ENCODE measurements at places on chromosomes 12 and 14. TPM values are rescaled to one million over a fixed set of nuclear protein-coding genes. Genes with fewer than 3 reads are reported as not detected.

GYS2 gene
- total RNA-seq = not detected

MMP19 gene
- total RNA-seq = 0.58 TPM

DACT1 gene
- total RNA-seq = 0.30 TPM

TNS2 gene
- total RNA-seq = 32.5 TPM

MYL2 gene
- total RNA-seq = not detected

FSCB gene
- total RNA-seq = not detected

C12orf76 gene
- 5.5 TPM for total RNA-seq

SGPP1 gene
- total RNA-seq = 21.8 TPM

SLC6A13 gene
- 0.20 TPM for total RNA-seq

- no peak for DNase-seq
These were observed 22.9 kb downstream of the DYRK2 start for GRCh38 chr12:67671419-67671818.

- DNase-seq = no peak
These were observed 172.3 kb upstream of the GRIP1 start for GRCh38 chr12:66851134-66851533.

- no peak for DNase-seq
These were observed 783.0 kb downstream of the TMEM121 start for GRCh38 chr14:106309423-106309822.

DNA sequence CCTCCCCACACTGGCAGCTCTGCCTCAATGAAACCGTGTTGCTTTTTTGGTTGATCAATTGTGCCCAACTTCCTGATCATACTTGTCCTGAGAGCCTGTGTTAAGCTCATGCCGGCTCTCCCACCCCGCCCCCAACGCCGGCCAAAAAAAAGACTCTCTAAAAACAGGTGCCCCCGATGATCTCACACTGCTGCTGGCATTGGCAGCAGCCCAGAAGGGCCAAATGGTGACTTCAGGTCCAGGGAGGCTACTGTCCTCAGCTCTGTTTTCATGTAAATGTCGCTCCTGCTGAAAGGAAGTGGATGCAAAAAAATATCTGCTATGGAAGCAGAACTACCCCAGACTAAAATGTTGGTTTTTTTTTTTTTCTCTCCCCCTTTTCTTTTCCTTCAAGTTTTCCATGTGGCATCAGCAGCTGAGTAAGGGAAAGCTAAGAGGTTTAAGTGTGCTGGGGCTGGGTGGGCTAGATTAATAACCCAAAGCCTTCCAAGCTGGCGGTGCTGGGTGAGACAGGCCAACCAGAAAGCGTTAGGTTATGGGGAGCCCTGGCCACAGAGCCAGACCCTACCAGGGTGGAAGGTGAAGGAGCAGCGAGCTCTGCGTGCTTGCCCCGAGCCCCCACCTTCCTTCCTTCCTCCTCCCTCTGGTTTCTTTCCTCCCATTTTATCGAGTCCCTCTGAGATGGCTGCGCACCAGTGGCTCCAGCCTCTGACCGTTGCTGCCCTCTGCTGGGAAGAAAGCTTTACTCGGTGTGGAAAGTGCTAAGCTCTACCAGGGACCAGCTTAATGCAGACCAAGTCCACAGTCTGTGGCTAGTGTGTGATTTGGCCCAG lies 396.1 kb downstream of the NRXN3 start:
- peak; percentile 60 for DNase-seq

DNA sequence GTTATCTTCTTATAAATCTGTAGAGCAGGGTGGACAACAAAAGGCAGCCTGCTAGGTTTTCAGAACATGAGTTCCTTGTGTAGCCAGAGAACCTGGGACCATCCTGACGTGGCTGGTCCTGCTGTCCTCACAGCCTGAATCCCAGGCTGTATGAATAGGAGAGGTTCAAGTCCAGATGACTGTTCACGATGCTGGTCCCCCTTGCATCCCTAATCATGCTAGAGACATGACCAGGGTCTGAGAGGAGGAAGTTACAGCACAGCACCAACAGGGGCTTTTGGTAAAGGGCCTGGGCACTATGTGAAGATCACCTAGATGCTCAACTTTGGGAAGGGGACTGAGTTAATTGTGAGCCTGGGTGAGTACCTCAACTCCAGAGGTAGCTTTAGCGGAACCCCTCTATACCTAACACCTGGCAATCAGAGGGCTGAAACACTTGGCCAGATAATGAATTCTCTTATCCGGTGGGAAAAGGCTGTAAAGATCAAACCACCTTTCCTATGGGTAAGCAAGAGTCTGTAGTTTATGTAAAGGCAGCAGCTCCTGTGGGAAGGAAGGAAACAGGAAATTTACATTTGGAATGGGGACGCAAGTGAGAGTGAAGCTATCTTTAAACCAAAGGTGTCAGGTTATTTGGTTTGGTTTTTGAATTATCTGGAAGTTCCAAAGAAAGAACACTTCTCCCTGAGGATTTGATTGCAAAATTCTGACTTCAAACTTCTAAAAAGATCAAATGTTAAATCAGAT lies 112.8 kb downstream of the DAD1 start:
- DNase-seq = no peak

DNA sequence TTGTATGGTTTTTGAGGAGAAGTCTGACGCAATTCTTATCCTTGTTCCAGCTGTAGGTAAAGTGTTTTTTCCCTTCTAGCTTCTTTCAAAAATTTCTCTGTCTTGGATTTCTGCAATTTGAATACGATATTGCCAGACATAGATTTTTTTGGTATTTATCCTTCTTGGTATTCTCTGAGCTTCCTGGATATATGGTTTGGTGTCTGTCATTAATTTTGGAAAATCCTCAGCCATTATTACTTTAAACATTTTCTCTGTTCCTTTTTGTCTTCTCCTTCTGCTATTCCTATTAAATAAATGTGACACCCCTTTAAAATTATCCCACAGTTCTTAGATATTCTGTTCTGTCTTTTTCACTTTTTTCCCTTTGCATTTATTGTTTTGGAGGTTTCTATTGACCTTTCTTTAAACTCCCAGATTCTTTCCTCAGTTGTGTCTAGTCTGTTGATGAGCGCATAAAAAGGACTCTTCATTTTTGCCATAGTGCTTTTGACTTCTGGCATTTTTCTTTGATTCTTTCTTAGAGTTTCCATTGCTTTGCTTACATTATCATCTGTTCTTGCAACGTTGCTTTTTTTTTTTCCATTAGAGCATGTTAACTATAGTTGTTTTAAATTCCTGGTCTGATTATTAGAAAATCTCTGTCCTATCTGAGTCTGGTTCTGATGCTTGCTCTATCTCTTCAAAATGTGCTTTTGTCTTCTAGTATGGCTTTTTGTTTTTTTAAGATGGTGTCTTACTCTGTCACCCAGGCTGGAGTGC lies 129.1 kb downstream of the MSRB3 start:
- no peak for DNase-seq

GRCh38 chr14:92035890-92036289 lies 4.0 kb downstream of the TRIP11 start:
- DNase-seq = no peak

DNA sequence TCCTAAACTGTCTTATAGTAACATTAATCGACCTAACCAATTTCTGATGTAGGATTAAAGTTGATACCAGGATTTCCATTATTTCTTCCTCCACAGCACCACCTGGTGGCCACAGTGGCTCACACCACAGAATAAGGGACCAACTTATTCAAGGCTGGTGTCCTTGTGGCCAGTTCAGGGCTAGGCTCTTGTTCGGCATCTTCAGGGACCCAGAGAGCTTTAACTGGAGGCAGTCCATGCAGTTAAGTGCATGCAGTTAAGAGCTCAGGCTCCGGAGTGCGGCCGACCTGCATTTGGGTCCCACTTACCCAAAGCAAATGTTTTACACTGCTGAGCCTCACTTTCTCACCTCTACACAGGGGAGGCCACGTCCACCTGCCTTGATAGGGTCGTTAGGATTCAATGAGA lies 42.0 kb upstream of the GPR68 start:
- peak; percentile 73 for DNase-seq

DNA sequence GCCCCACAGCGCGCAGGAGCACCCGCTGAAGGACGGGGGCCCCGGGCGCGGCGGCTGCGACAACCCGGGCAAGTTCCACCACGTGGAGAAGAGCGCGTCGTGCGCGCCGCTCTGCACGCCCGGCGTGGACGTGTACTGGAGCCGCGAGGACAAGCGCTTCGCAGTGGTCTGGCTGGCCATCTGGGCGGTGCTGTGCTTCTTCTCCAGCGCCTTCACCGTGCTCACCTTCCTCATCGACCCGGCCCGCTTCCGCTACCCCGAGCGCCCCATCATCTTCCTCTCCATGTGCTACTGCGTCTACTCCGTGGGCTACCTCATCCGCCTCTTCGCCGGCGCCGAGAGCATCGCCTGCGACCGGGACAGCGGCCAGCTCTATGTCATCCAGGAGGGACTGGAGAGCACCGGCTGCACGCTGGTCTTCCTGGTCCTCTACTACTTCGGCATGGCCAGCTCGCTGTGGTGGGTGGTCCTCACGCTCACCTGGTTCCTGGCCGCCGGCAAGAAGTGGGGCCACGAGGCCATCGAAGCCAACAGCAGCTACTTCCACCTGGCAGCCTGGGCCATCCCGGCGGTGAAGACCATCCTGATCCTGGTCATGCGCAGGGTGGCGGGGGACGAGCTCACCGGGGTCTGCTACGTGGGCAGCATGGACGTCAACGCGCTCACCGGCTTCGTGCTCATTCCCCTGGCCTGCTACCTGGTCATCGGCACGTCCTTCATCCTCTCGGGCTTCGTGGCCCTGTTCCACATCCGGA lies 1.4 kb downstream of the FZD10 start:
- DNase-seq = no peak

DNA sequence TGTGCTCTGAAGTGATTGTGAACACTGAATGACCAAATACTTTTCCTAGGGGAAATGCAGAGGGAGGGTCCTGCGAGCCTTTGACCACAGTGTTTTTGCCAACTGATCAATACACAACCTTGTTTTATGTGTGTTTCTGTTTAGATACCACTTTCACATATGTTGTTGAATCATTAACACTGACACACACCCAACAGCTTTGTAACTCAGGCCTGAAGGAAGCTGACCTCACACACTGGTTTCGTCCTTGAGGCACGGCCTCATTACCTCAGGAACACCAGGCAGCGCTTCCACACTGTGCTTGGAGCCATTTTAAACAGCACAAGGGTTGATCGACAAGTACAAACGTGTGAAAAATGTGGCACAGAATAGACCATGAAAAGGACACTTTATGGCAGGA lies 60.0 kb downstream of the PPFIBP1 start:
- DNase-seq = no peak

DNA sequence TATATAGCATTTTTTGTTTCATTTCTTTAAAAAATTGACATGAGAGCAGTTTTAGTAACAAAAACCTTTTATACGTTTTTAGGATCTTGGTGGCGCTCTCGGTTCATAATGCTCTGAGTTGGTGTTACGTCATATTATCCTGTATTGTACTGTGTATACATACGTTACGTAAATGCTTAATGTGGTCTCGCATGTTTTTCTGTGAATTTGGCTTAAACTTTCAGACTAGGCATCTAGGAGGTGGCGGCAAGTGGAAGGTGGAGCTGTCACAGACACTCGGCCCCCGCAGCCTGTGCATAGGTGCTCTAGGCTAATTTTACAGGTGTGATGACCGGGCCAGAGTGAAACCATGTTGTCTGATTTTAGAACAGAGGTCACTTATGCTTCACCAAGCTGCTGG lies 60.0 kb downstream of the PPP2R5C start:
- no peak for DNase-seq

GRCh38 chr12:127723251-127723650 lies 543.7 kb upstream of the TMEM132C start:
- DNase-seq = no peak

DNA sequence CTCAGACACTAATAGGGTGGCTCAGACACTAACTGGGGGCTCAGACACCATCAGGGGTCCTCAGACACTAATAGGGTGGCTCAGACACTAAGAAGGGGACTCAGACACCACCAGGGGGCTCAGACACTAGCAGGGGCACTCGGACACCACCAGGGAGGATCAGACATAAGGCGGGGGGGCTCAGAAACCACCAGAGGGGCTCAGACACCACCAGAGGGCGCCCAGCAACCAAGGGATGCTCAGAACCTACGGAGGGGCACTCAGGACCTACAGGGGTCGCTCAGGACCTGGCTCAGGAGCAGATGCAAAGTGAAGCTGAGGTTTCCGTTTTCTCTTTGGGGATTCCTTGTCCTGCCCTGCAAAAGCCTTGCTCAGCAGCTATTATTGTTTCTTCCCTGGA lies 448.5 kb downstream of the TMEM121 start:
- peak; percentile 39 for DNase-seq

GRCh38 chr12:56932146-56932545 lies 2.1 kb downstream of the SDR9C7 start:
- no peak for DNase-seq

- DNase-seq = no peak
These were observed 65.9 kb downstream of the RFX4 start for GRCh38 chr12:106648736-106649135.

- DNase-seq = no peak
These were observed 351.1 kb upstream of the FLRT2 start for GRCh38 chr14:85178864-85179263.

GRCh38 chr12:66109056-66109455 lies 21.5 kb downstream of the LLPH start:
- no peak for DNase-seq

- peak; percentile 10 for DNase-seq
These were observed 107.7 kb downstream of the UNC79 start for GRCh38 chr14:93538413-93538812.

DNA sequence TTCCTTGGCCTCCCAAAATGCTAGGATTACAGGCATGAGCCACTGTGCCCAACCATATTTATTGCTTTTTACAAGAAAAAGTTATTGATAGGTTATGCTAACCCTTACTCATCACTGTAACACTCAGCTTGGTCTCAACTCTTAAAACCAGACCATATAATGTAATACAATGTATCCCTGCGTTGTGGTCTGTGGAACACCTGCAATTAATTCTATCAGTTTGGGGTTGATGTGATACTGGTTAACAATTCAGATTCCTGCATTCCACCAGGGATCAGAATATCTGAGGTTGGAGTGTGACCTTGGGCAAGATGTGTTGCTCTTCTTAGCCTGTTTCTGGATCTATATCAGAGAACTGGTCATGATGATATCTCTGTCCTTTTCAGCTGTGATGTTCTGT lies 419.0 kb downstream of the RAD51B start:
- DNase-seq = no peak

DNA sequence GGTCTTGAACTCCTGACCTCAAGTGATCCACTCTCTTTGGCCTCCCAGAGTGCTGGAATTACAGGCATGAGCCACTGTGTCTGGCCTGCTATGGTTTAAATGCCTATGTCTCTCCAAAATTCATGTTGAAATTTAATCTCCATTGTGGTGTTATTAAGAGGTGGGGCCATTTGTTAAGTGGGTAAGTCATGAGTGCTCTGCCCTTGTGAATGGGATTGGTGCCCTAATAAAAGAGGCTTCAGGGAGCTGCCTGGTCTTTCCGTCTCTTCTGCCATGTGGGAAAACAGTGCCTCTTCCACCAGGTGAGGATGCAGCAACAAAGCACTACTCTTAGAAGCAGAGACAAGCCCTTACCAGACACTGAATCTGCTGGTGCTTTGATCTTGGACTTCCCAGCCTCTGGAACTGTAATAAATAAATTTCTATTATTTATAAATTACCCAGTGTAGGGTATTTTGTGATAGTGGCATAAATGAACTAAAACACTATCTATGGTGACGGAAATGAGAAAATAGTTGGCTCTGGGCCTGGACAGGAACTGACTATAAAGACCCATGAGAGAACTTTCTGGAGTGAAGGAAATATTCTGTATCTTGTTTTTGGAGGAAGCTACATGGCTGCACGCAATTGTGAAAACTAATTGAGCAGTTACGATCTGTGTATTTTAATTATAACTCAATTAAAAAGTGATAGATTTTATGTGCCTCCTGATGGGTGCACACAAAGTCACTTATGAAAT lies 12.1 kb upstream of the ATP23 start:
- no peak for DNase-seq

GRCh38 chr12:58583529-58583928 lies 336.8 kb downstream of the LRIG3 start:
- DNase-seq = peak; percentile 50

- DNase-seq = no peak
These were observed 287.0 kb downstream of the PCNX1 start for GRCh38 chr14:71194251-71194650.
